ENCODE measurements at places on chromosomes 5 and 9. TPM values are rescaled to one million over a fixed set of nuclear protein-coding genes. Genes with fewer than 3 reads are reported as not detected.

The TSSK1B gene
- 0.73 TPM for total RNA-seq

The CTNND2 gene
- 76.9 TPM for total RNA-seq

The SHB gene
- 12.2 TPM for total RNA-seq

The GEMIN5 gene
- 18.1 TPM for total RNA-seq

The ALDOB gene
- 0.54 TPM for total RNA-seq

The TAF1L gene
- total RNA-seq: not detected

DNA sequence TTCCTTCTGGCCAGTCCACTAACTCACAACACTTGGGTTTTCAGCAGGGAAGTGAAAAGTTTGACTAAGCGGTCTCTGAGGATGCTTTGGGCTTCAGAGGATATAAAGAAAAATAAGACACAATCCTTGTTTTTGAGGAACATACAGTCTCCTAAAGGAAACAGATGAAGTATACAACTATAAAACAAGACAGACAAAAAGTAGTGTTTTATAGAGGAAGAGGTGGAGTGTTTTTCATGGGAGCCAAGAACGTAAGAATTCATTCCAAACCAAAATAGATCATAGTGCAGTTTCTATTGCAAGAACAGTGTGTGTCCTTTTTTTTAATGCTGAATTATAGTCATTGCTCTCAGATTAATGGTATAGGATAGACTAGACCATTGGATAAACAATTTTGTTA, 586.9 kb upstream of the BRINP1 start:
- no peak for DNase-seq

DNA sequence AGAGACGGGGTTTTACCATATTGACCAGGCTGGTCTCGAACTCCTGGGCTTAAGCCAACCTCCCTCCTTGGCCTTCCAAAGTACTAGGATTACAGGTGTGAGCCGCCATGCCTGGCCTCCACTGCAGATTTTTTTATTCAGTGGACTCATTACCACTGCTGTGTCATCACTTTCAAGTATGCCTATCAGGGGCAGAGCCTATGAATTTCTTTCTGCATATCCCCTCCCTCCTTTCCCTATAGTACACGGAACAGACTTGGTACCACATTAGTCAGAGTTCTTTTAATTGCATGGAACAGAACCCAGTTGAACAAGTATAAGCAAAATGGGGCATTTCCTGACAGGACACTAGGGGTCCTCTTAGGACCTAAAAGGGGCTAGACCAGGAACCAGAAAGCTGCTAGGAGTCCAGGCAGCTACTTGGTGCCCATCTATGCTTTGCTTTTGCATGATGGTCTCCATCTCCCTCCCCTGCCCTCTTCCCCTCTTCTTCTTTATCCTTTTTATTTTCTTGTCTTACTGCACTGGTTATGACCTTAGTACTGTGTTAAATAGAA, 5.8 kb downstream of the BSPRY start:
- no peak for DNase-seq

GRCh38 chr5:115578657-115579056, 23.6 kb downstream of the TICAM2 start:
- DNase-seq: no peak

DNA sequence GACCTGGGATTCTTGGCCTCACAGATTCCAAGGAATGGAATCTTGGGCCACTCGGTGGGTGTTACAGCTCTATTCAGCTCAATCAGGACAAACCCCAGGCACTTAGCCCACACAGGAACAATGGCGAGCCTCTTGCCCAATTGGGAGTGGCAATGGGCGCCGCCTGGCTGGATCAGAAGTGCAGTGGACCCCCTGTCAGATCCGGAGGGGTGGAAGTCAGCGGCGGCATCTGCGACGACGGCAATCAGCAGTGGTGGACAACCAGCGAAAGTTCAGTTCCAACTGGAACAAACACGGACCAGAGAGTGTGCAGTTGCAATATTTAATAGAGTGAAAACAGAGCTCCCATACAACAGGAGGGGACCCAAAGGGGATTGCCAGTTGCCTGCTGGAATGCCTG, 378.3 kb downstream of the CDH9 start:
- no peak for DNase-seq

DNA sequence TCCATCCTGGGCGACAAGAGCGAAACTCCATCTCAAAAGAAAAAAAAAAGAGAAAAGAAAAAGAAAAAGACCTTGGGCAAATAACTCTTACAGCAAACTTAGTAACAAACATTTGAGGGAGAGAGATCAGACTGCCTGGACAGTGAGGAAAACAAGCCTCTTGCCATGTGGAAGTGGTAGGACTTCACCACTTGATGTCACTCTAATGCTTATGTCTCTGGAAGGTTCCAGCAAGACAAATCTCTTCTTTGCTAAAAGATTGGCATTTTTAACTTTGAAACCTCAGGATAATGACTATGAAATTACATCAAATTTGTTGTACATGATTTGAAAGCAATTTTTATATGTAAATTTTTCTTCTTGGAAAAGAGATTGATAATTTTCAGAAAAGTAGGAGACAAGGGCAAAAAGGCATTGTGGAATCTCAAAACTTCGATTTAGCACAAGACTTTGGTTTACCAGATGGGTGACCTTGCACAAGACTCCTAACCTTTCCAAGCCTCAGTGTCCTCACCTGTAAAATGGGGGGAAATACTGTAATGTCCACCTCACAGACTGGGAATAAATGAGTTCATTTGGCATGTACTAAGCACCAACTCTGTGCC, 5.4 kb downstream of the ACTL7B start:
- peak; percentile 15 for DNase-seq

DNA sequence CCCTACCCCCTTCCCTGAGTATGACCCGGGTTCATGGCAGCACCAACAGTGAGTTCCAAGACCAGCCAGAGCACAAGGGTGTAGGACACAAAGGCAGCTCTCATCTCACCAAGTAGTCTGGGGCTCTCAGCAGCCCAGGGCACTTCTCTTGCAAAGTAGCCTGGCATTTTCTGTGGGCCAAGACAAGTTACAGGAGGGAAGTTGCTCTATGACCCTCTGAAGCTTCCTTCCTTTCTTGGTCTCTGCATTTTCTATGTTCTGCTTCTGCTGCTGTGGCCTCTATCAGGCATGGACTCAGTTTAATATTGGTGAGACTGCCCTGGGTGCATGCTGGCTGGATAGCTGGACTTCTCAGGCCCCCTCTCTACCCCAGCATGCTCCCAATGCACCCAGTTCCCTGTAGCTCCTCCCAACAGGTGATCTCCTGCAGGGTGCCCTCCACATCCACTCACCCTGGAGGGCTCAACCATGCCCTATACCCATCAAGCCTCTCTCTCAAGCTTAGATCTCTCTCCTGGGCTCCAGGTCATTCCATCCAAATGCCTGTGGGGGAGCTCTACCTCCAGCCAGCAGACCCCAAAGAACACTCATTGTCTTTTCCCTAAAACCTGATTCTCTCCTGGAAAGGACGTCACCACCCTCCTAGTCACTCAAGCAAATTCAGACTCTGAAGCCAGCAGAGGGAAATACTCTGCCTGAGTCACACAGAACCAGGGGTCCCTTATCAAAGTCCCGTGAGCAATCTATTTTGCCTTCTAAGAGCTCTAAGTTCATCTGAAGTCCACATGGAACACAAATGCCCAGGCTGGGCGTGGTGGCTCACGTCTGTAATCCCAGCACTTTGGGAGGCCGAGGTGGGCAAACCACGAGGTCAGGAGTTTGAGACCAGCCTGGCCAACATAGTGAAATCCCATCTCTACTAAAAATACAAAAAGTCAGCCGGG, 13.8 kb downstream of the TBC1D2 start:
- DNase-seq: no peak

DNA sequence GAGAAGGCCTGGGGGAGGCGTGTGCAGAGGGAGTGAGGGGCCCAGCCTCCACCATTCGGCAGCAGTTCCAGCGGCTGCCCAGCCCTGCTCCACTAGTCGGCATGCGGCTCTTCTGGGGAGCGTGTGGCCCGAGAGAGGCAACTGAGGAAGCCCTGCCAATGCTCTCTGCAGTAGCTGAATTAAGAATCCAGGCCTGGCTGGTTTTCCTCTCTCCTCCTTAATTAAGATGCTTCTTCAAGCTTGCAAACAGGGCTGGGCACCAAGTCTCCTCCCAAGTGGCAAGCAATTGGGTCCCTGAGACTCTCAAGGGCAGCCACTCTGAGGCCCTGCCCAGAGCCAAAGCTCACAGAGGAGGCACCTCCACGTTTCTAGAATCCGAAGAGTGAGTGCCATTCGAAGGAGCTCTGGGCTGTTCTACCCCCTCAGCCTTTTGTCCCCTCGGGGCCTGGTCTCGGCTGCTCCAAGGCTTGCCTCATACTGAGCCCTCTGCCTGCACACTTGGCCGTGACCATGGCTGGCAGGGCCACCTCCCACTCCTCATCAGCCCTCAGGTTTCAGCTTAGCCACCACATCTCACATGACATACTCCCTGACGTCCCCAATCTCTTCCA, 75.4 kb upstream of the LRRTM2 start:
- no peak for DNase-seq

- no peak for DNase-seq
Observed at GRCh38 chr5:10355071-10355889, 1.8 kb downstream of the MARCHF6 start.

DNA sequence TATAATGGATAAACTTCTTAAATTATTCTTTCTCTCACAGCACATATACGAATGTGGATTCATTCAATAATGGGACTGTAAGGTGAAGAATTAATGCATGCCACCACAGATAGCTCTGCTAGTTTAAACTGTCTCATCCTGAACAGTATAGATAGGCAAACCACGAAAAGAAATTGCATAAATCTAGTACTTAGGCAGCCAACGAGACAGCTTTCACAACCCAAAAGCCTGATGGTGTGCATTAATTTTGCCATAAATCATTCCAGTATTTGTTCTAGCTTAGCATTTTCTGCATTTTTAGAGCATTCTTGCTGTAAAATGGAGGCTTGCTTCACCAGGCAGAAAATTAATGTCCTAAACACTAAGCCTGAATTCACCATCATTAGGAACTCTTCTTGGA, 834.2 kb upstream of the DMAC1 start:
- DNase-seq: no peak

- DNase-seq: no peak
Observed at GRCh38 chr9:128369024-128369706, 2.0 kb upstream of the URM1 start.

Measured in cerebellum (tissue), 4 donors.